Left ventricle myocardium superior (tissue), 1 donor: ENCODE measurements at places on chromosomes 1 and 21.

- DNase-seq, result peak; percentile 45
Observed at GRCh38 chr1:997993-998744, 1.7 kb downstream of the HES4 start.

DNA sequence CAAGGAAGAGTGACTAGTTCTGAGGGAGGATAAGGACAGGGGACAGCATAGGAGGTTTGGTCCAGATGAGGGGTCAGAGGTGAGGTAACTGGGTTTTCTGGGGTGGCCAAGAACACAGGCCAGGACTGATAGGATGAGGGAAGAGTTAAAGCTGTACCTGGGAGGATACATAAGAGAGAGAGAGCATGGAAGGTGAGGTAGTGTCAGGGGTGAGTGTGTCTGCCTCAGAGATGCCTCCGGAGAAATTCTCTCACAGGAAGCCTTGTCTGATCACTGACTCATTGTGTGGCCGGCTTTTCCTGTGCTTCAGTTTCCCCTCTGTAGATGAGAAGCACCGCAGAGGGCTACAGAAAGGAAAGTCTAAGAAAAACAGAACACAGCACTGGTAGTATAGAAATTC is 40.2 kb downstream of the FASLG start:
- DNase-seq, result no peak

DNA sequence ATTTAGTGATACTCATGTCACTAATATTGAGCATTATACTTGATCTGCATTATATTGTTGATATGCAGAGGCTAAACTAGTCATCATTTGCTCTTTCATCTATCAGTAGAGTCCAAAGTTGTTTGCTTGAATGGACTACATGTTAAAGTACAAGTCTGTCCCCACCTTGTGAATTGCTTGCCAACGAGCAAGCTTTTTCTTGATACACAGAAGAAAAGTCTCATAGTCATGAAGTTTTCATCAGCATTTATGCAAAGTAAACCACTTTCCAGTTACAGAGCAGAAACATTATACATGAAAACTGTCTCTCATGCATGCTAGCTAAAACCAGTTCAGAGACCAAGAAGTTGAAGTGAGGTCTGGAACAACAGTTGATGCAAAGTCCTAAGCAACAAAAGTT is 13.0 kb downstream of the SFPQ start:
- DNase-seq, result no peak

GRCh38 chr1:200041337-200042118 is 14.0 kb downstream of the NR5A2 start:
- DNase-seq, result no peak

DNA sequence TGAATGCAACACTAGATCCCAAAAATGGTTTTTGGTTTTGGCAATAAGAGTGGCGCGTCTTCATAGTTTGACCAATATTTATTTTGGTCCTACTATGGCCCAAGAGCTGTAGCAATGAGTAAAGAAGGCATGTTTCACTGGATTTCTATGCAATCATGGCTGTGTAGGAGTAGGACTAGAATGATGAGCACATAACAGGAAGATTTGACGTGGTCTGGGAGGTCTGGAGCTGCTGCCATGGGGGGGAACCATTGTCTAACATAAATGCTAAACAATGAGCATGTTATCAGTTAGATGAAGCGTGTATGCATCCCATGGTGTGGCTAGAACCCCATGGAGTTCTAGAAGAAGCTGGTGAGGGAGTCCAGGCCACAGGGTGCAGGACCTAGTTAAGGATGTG is 38.3 kb downstream of the OLIG1 start:
- DNase-seq, result no peak

GRCh38 chr1:35537806-35538205 is 19.4 kb downstream of the KIAA0319L start:
- DNase-seq, result no peak

DNA sequence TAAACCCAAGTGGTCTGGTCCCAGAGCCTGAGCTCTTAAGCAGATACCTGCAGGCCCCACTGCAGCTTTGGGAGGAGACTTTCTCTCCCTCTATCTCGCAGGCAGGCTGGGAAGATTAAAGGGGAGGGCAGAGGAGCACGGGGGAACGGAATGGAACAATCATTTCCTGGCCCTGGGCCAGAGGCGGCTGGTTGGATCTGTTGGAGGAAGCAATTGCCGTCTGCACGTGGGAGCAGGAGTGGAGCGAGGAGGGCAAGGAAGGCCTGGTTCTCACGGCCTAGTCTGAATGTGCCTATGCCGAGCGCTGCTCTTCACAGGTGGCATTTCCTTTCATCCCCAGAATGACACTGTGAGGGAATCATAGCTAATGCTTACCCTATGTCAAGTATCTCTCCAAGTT is 23.7 kb downstream of the NKAIN1 start:
- DNase-seq, result peak; percentile 83
